ENCODE measurements at places on chromosomes 2 and 18.
A peak's percentile ranks its signal among the peaks of the same experiment; 100 is the strongest.

GRCh38 chr2:28621172-28622100, 125.6 kb downstream of the PLB1 start:
- DNase-seq = peak; percentile 42

GRCh38 chr2:219744066-219744465, 116.6 kb downstream of the SLC4A3 start:
- DNase-seq = no peak

DNA sequence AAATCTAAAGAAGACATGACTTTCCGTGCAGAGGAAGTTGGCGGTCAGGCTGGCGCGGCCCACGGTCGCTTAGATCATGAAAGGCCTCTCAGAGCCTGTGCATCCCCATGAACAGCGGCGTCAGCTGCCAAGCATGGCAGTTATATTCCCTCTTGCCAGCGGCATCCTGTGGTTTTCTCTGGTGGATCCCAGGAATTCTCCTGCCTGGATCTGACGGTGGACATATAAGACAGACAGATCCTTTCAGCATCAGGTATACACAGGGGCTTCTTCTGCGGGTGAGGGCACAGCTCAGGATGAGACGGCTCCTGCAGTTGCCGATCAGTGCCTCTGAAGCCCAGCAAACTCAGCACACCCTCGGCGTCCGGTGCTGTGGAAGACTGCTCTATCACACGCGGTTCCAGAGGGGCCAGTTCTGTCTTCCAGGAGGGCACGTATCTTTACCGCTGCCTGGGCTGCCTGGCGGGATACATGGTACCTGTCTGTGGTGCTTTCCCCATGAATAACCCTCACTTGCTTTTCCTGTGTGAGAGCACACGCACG, 157.8 kb downstream of the LDLRAD4 start:
- peak; percentile 50 for DNase-seq

GRCh38 chr2:54341656-54342055, 85.6 kb upstream of the TSPYL6 start:
- no peak for DNase-seq

DNA sequence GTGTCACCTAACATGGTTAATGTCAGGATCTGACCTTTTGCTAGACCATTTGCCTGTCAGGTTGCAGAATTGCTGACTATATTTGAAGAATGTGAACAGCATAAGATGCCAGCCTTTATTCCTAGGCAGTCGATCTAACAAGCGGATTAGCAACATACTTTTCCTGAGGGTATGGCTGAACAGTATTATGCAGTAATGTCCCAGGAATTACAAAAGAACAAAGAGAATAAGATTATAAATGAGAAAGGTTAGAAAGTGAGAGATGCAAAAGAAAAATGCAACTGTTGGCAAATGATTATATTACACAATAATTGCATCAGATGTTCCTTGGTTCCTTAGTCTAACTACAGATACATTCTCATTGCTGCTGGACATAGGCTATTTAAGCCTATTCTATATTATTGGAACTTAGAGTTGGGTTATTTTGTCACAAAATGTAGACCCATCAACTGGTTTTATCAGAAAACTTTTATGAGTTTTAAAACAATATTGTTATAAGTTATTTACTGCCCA, 647.1 kb upstream of the CRIM1 start:
- DNase-seq = no peak

DNA sequence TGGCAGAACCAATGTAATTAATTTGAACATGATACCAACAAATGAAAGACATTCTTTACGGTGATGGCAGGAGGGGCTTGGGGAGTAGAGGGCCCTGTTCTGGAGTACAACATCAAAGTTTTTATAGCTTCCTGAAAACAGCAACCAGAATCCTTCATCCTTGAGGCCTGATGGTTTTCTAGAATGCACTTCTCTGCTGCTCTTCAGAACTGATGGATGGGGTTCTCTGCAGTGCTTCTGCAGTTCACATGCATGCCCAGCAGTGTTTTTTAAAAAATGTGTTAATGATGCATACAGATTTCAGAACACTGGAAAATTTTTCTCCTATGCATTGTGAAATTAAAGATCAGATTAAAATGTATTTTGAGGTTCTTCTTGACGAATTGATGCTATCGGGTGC, 2.5 kb downstream of the LTBP1 start:
- no peak for DNase-seq

GRCh38 chr2:106885329-106885728, 638 bp downstream of the ST6GAL2 start:
- DNase-seq = no peak

DNA sequence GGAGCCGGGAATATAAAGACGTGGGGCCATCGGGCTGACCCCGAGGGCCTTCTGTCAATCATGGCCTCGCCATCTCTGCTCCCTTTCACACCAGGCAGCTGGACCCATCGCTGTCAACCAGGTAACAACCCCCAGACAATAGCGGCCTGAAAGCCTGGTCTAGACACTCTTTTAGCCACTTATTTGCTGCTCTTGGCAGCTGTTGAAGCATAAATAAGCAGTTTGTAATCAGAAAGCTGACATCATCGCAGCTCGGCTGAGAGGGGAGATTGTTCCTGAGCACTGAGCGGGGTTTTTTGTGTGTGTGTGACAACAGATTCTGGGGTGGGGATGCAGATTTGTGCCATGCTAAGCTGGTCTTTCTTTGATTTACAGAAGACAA, 423.6 kb upstream of the POU3F3 start:
- DNase-seq = no peak

DNA sequence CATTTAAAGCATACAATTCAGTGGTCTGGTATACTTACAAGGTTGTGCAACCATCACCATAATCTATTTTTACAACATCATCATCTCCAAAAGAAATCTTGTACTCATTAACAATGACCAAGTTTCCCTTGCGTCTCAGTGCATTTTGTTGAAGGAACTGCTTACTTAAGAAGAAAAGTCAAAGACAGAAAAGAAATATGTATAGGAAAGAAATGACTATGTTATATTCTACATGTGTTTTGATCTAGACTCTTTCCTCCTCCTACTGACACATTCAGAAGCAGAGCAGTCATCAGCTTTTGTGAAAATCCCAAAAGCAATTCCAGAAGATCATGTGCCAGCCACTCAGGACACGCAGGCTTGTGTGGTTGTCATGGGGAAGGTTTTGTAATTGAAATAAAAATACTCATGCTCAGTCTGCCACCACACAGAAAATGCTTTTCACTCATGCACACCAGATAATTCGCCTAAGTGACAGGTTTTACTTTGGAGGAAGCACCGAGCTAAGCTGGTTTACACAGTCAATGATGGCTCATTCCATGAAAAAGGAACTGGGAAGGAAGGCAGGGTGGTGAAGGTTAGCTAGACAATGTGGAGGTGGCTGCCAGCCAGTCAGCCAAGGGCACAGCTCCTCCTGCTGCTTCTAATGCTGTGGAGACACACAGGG, 158.5 kb upstream of the REV1 start:
- DNase-seq = no peak

GRCh38 chr18:60247103-60247502, 125.5 kb downstream of the MC4R start:
- no peak for DNase-seq

GRCh38 chr2:136255648-136256461, 137.9 kb upstream of the CXCR4 start:
- no peak for DNase-seq

- no peak for DNase-seq
Measured at GRCh38 chr18:28606686-28607085, 429.8 kb upstream of the CDH2 start.

DNA sequence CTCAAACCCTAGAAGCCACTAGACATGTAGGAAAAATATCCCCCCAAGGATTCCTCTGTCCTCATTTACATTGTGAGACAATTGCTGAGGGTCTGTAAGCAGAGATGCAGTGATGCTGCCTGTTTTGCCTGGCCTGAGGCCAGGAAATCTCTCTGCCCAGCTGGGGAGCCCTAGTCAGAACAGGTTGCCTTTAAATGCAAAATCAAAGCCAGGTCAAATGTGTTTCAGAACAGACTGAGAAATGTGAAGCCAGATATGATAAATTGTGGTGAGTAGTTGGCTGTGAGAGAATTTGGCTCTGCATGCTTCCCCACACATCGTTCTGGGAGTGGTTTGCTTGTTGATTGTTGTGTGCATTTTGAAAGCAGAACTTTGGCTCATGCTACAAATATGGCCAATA, 38.4 kb upstream of the NXPH2 start:
- no peak for DNase-seq

- DNase-seq = no peak
Measured at GRCh38 chr2:15076668-15077067, 444.2 kb downstream of the LRATD1 start.

- no peak for DNase-seq
Measured at GRCh38 chr2:27814758-27815157, 43.2 kb downstream of the MRPL33 start.

GRCh38 chr18:51668101-51668500, 470.6 kb upstream of the MEX3C start:
- DNase-seq = peak; percentile 58

GRCh38 chr18:27991391-27991790, 185.5 kb downstream of the CDH2 start:
- no peak for DNase-seq

DNA sequence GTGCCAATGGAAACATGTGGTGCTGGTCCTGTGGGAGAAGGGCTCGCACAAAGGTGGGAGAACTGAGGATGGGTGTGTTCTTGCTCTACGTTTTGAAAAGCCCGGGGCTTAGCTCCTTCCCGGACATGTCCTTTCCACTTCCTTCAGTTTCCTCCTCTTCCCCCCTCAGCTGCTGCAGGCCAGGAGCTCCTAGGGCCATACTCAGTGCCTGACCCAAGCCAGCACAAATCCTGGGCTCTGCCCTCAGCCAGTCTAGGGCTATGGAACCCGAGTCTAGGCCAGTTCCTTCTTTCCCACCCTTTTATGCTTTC, 1.4 kb upstream of the SIX2 start:
- no peak for DNase-seq

Data from stimulated activated CD4-positive, alpha-beta T cell treated with anti-CD3 and anti-CD28 coated beads, Interleukin-2, amount 100 ng/mL, for 48 hours (primary cell).